ENCODE measurements at places on chromosomes 3 and 15.

- no peak for DNase-seq
Observed at GRCh38 chr3:147864754-147865354, 455.7 kb downstream of the ZIC1 start.

DNA sequence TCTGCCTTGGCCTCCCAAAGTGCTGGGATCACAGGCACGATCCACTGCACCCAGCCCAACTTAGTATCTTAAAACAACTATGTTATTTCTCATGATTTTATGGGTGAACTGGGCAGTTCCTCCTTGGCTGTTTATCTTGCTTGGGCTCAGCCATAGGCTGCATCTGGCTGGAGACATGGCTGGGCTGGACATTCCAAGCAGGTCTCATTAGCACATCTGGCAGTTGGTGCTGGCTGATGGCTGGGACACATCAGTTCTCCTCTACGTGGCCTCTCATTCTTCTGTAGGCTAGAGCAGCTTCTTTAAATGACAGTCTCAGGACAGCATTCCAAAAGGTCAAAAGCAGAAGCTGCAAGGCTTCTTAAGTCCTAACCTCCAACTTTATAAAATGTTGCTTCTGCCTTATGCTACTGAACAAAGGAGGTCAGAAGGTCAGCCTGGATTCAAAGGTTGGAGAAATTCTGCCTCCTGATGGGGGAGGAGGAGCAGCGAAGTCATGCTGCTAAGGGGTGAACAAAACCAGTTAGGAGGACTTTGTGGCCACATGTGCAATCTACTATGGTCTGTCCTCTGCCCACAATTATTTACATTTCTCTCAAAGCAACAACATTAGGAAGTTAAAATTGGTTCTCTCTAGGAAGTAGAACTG, 144.0 kb downstream of the AQP9 start:
- DNase-seq, result no peak

- DNase-seq, result no peak
Observed at GRCh38 chr15:63435204-63435820, 53.7 kb upstream of the CA12 start.

DNA sequence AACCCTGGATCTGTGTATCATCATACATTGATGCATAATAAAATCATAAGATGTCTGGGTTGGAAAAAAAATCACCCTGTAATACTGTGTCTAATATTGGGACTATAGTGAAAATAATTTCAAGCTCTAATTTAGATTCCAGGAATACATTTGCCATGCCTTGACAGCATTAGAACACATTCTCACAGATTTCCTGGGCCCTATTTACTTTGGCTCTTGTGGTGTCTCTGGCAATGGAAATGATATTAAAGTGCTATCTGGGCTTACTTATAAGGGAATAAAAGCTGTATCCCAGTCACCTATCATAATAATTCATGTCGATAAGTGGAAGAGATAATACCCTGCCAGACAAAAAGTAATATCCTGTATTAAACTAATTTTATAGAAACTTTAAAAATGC, 472.0 kb downstream of the ZPLD1 start:
- DNase-seq, result no peak

GRCh38 chr15:81886591-81886990, 159.2 kb downstream of the MEX3B start:
- no peak for DNase-seq

- no peak for DNase-seq
Observed at GRCh38 chr15:69465253-69465652, 12.6 kb downstream of the RPLP1 start.

DNA sequence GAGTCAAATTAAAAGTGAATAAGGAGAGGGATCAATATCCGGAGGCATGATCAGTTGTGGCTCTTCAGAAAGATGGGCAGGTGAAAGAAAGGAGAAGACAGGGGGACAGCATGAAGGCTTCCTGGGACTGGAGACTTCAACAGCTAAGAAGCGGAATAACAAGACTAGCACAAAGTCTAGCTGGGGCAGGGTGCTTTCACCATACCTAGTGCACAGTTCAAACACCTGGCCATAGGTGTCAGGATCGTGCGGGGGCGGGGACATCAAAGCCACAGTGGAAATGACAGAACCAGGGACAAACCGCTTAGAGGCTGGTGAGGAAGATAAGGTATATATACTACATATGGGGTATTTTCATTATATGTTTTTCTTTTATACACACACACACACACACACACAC, 66.2 kb upstream of the FOXP1 start:
- DNase-seq, result no peak

- peak; percentile 51 for DNase-seq
Observed at GRCh38 chr15:70023064-70023768, 74.5 kb downstream of the TLE3 start.

GRCh38 chr3:100496711-100497261, 4.4 kb downstream of the TMEM45A start:
- DNase-seq, result no peak

DNA sequence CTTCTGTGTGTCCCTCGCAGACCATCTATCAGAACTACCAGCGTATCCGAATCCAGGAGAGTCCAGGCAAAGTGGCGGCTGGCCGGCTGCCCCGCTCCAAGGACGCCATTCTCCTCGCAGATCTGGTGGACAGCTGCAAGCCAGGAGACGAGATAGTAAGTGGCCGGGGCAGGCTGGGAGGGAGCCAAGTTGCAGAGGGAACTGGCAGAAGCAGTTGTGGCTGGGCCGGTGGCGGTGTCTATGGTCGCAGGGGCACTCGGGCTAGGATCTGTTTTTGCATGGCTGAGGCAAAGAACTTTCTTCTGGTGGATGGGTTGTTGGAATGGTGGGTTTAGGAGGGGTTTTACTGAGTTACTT, 10.1 kb downstream of the MCM2 start:
- DNase-seq, result no peak

GRCh38 chr3:55376753-55377347, 110.3 kb downstream of the WNT5A start:
- no peak for DNase-seq

GRCh38 chr3:101828276-101828675, 21.0 kb upstream of the NFKBIZ start:
- no peak for DNase-seq

DNA sequence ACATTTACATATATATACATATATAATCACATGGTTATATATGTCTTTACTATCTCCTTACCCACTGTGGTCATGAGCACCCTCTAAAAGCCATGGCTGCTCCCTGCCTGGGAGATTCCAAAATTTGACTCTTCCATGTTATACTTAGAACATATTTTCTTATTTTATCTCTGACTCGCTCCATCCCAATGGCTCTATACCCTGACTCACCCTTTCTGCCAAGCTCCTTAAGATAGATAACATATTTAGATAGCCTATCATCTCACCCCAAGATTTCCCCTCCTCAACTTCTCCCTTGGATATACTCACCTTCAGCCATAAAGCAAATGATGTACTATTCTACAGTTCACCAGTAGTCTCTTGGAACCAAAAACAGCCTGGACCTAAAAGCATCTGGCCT, 65.1 kb downstream of the CD200R1L start:
- no peak for DNase-seq

- DNase-seq, result peak; percentile 80
Observed at GRCh38 chr3:49007771-49008528, 759 bp downstream of the WDR6 start.

DNA sequence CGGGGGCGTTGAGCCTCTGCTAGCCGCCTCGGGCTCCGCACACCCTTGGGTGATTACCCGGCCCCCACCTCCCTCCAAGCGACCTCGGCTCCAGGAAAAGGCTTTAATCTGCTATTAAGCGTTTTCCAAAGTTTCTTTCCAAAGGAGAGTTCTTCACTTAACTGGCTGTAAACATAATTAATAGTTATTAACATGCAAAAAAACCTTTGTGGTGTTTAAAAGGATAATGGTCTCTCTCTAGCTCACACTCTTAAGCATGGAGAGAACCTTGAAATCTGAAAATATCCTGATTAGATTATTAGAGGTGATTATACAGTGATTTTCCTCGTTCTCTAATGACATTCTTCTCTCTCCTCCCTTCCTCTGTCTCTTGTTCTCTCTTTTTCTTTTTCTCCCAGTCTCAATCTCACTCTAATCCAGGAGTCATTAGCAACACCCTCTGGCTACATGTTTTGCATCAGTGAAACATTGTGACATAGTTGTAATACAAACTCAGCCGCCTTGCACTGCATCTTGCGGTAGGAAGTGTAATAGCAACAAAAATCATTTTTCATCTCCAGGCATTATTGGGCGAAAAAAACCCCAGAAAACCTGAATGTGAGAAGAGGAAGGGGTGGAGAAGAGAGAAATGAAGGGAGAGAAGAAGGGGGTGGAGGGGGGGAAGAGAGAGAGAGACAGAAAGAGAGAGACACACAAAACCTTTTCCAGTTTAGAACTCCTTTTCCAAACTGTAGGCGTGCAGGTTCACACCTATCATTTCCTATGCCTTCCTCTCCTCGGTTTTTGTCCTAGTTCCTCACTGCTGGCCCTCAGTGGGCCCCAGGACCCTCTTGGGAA, 24.4 kb downstream of the NR2F2 start:
- no peak for DNase-seq

DNA sequence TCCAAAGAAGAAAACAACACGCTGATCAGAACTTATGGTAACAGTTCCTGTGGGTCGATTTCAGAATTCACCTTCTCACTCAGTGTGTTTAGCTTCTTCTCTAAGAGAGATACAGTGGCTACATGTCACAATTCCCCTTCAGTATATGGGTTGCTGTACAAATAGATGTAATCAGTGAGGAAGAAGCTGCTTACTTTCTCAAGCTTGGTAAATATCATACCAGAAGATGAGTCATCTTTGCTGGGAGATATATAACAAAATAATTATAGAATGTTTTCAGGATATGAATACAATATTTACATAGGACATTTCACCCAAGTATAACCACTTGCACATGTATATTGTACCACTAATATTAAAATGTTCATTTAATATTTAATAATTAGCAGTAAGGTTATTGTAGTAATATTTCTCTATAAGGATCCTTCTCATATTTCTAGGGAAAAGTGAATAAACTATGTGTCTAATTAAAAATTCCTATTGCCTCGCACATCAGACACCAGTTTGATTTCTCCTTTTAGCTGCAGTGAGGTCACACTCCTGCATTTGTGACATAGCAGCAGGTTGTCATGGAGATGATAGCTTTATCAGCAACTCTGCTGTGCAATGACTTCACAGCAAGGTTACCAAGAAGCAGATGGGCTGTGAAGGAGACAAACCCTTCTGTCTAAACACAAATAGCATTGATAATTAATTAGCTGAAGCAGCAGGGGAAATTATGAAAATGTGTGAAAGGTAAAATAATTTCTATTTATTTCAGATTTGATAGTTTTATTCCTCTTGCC, 211.4 kb downstream of the TUSC7 start:
- DNase-seq, result no peak

GRCh38 chr15:29815000-29815710, 7.1 kb downstream of the TJP1 start:
- DNase-seq, result no peak

DNA sequence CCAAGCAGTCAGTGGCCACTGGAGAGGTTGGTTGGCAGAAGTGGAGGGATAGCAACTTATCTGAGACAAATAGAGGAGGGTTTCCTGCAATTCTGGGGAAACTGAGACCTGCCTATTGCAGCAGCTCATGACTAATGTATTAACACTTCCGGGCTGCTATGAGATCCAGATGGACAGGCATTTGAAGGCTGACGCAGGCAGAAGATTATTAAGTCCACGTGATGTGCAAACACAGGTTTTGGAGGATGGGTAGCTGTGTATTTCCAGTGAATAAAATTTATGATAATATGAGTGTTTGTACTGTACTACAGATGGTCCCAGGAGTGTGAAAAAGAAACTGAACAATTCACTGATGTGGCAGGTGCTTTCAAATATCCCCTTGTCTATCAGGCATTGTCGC, 28.5 kb upstream of the CFAP161 start:
- no peak for DNase-seq

GRCh38 chr15:55267401-55268175, 22.0 kb downstream of the RAB27A start:
- no peak for DNase-seq

DNA sequence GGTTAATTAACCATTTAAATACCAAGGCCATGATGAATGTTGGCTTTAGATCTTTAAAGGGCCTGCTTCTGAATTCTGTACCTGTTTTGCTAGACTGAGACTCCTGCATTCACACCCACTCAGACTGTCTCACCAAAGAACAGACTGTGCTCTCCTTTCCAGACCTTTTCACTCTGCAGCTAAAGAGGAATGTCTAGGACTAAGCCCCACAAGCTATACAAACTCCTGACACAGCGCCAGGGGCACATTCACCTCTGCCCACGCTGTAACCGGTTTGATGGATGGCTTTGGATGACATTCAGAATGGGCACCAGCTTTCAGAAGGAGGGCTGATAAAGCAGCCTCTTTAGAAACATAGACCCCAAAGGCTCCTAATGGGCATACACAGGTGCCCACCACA, 200.1 kb downstream of the KCNMB2 start:
- no peak for DNase-seq

DNA sequence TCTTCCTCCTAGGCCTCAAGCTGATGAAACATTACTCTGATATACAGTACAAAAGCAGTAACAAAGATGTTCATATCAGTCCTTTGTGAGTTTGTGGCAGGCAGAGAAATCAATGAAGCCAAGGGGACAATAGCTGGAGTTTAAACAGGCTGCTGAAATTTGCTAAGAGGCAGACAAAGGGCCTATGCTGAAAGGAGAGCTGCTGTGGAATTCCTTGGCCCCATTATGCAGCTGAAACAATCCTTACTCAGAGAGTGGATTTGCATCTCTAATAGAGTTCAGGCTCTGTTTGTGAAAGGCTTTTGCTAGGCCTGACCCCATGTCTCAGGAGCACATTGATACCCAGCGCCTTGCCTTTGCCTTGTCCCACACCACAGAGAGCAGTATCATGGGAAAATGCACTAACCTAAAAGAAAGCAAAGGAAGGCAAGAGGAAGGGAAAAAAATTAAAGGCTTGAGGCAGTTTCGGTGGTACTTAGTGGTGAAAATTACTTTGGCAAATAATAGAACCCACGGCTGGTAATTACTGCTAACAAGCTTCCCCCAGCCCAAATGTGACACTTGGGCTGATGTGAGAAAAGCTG, 195.0 kb upstream of the EPHA3 start:
- DNase-seq, result no peak

DNA sequence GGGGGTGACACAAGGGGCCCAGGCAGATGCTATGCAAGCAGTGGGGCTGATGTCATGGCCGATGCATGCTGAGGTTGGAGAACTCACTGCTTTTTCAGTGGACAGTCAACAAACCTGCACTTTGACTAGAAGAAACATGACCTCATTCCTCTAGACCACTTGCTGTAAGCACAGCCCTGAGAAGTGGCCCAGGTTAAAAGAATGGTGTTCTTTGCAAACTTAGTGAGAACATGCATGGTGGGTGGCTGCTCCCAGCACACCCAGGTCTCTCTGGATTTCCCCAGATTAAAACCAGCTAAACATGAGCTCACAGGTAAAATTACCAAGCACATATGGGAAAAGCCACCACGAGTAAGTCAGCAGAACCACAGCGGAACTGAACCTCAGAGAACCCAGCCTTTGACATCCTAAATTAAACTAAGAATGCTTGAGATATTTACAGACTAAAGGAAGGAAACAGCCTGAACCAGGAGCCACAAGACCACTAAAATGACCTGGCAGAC, 15.5 kb downstream of the DLEC1 start:
- DNase-seq, result no peak

Measured in GM12891 (cell line).